ENCODE measurements at places on chromosomes 5 and 9. TPM values are rescaled to one million over a fixed set of nuclear protein-coding genes. Genes with fewer than 3 reads are reported as not detected.

GRCh38 chr9:25397746-25398145 is 280.5 kb downstream of the TUSC1 start:
- no peaks in the 10 kb centered on the region for H3K4me1 ChIP-seq
- no peak overlapping the region for H3K27ac ChIP-seq
- no peak for DNase-seq
- no peak overlapping the region for H3K4me3 ChIP-seq

Gene PPIP5K2
- total RNA-seq = 41.6 TPM

DNA sequence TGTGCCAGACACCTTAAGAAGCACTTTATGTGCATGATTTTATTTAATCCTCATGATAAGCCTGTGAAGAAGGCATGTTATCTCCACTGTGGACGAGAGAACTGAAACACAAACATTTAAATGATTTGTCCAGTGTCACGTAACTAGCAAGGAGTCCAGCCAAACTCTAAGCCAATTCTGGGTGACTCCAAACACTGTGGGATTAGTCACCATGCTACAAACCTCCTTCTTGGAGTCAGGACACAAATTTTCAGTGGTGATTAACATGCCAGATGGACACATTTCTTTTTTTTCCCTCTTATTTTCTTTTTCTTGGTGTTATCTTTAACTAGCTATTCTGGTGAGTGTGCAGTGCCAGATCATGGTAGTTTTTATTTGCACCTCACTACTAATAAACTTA is 316.8 kb downstream of the NDUFS4 start:
- H3K36me3 ChIP-seq = no peaks in the 10 kb centered on the region
- H3K27me3 ChIP-seq = no peaks in the 10 kb centered on the region
- H3K4me1 ChIP-seq = no peaks in the 10 kb centered on the region

GRCh38 chr5:14787801-14788579 is 83.6 kb downstream of the ANKH start:
- no peaks in the 10 kb centered on the region for H3K36me3 ChIP-seq
- H3K4me3 ChIP-seq = no peak overlapping the region
- no peaks in the 10 kb centered on the region for H3K4me1 ChIP-seq

Gene OGN
- 1.3 TPM for total RNA-seq

Gene ISL1
- total RNA-seq = not detected

- H3K36me3 ChIP-seq = no peaks in the 10 kb centered on the region
- H3K27me3 ChIP-seq = no peaks in the 10 kb centered on the region
- H3K27ac ChIP-seq = no peak overlapping the region
- H3K4me3 ChIP-seq = no peak overlapping the region
- no peak for DNase-seq
These were observed 24.4 kb downstream of the LMNB1 start for GRCh38 chr5:126801174-126801991.

DNA sequence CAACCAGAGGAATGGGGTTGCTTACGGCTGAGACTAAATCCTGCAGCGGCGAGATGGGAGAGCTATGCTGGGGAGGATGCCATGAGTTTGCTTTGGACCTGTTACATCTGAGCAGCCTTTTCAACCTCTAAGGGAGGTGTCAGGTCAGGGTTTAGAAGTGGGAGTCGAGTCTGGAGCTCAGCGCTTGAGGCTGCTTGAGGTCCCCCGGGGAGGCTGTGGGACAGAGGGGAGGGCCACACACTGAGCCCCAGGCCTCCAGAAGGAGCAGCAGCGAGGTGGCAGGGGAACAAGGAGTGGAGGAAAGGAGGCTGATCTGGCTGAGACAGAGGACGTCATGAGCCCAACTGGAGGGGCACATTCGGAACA is 1.9 kb upstream of the QSOX2 start:
- no peak overlapping the region for H3K27ac ChIP-seq
- no peak for DNase-seq
- no peak overlapping the region for H3K4me3 ChIP-seq
- peaks cover 4% of the 10 kb centered on the region for H3K4me1 ChIP-seq

- DNase-seq = no peak
- no peak overlapping the region for H3K4me3 ChIP-seq
- H3K27me3 ChIP-seq = no peaks in the 10 kb centered on the region
- no peak overlapping the region for H3K27ac ChIP-seq
- no peaks in the 10 kb centered on the region for H3K4me1 ChIP-seq
These were observed 138.7 kb downstream of the YTHDC2 start for GRCh38 chr5:113652161-113652560.

GRCh38 chr5:1657161-1657741 is 133.5 kb upstream of the LPCAT1 start:
- peaks cover 14% of the 10 kb centered on the region for H3K27me3 ChIP-seq
- H3K4me3 ChIP-seq = no peak overlapping the region
- no peak for DNase-seq
- H3K36me3 ChIP-seq = no peaks in the 10 kb centered on the region
- no peak overlapping the region for H3K27ac ChIP-seq

- no peaks in the 10 kb centered on the region for H3K36me3 ChIP-seq
- H3K27ac ChIP-seq = no peak overlapping the region
- DNase-seq = no peak
- no peak overlapping the region for H3K4me3 ChIP-seq
- H3K27me3 ChIP-seq = no peaks in the 10 kb centered on the region
- H3K4me1 ChIP-seq = no peaks in the 10 kb centered on the region
These were observed 88.5 kb downstream of the HSPA4 start for GRCh38 chr5:133140311-133140710.

Gene ECSCR
- not detected for total RNA-seq

- peak overlapping the region; percentile 27 for H3K4me3 ChIP-seq
- H3K27ac ChIP-seq = peak overlapping the region; percentile 96
- H3K36me3 ChIP-seq = peaks cover 2% of the 10 kb centered on the region
- no peaks in the 10 kb centered on the region for H3K27me3 ChIP-seq
These were observed 440 bp downstream of the ANXA2R start for GRCh38 chr5:43039471-43040286.

GRCh38 chr5:13859270-13860065 is 85.0 kb downstream of the DNAH5 start:
- no peaks in the 10 kb centered on the region for H3K4me1 ChIP-seq
- H3K27ac ChIP-seq = no peak overlapping the region
- no peaks in the 10 kb centered on the region for H3K36me3 ChIP-seq
- no peaks in the 10 kb centered on the region for H3K27me3 ChIP-seq

Gene CDKN2B
- total RNA-seq = 44.9 TPM

Gene MYO10
- total RNA-seq = 95.5 TPM

Gene ENHO
- total RNA-seq = under 0.01 TPM

DNA sequence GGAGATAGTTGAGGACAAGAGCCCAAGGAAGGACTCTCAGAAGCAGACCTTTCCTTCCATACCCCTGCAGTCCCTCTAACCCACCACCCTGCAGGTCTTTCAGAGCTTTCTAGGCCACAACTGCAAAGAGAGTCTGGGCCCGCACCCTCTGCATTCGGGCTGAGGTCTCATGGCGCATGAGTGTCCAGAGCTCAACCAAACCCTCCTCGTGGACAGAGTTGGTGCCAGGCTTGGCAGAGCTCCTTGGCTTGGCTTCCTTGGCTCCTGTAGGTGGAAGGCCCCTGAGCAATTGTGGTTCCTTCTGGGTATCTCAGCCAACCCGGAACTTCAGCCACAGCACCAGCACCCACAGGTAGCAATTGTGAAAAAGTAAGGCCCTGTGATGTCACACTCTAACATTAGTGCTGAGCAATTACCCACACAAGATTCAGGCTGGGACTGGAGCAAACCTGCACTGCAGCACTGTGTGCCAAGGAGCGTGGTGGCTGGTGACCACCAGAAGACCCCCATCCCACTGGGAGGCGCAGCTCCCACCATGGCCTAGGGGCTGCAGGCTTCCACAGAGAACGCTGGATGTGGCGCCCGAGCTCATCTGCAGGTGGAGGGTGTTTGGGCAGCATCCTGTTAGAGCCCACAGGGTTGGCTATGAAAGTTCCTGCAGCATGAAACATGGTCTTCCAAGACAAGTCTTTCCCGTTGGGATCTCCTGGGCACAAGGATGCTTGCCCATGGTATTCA is 38.8 kb downstream of the FOXI1 start:
- H3K36me3 ChIP-seq = no peaks in the 10 kb centered on the region
- DNase-seq = no peak
- no peaks in the 10 kb centered on the region for H3K27me3 ChIP-seq
- no peak overlapping the region for H3K4me3 ChIP-seq
- no peak overlapping the region for H3K27ac ChIP-seq
- no peaks in the 10 kb centered on the region for H3K4me1 ChIP-seq

DNA sequence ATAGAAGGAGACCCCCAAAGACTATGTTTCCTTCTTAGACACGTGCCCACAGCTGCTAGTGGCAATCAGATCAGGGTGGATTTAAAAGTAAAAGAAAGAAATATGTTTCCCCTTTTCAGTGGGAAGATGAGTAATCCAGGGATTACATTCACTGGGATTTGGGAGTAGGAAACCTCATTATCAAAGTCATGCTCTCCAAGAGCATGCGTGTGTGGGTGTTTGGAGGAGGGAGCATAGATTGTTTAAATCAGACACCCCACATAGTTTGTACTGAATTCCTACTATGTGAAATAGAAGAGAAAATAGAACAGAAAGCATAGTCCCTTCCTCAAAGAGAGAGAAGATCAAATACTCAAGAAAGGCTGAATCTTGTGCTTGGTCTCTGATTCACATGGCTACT is 65.5 kb upstream of the TBCA start:
- H3K36me3 ChIP-seq = no peaks in the 10 kb centered on the region
- H3K27ac ChIP-seq = no peak overlapping the region
- no peaks in the 10 kb centered on the region for H3K4me1 ChIP-seq
- no peak for DNase-seq

DNA sequence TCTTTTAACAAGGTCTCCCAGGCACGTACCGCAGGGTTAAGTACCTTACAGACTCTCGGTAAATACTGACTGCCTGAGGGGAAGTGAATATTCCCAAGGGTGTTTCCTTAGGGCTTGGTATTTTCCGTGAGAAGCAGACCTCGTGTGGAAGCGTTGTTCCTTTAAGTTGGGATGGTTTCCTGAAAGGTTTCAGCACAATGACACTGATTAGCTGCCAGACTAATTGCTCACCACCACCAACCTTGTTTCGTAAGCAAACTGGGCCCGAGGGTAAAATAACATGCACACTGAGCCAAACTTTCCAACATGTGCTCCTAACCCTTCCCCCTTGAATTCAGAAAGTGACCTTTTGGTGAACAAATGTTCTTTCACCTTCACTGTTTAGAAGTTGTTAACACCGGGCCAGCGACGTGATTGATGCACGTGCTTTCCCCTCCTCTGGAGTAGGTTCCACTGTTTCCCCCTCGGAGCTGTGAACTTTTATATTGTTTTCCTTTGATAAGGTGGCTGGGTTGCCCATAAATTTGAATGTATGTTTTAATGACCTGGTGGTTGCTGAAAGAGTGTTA is 128.1 kb upstream of the RPS23 start:
- no peaks in the 10 kb centered on the region for H3K27me3 ChIP-seq
- DNase-seq = peak; percentile 96
- H3K4me1 ChIP-seq = peaks cover 6% of the 10 kb centered on the region
- H3K4me3 ChIP-seq = no peak overlapping the region
- no peaks in the 10 kb centered on the region for H3K36me3 ChIP-seq
- H3K27ac ChIP-seq = no peak overlapping the region

DNA sequence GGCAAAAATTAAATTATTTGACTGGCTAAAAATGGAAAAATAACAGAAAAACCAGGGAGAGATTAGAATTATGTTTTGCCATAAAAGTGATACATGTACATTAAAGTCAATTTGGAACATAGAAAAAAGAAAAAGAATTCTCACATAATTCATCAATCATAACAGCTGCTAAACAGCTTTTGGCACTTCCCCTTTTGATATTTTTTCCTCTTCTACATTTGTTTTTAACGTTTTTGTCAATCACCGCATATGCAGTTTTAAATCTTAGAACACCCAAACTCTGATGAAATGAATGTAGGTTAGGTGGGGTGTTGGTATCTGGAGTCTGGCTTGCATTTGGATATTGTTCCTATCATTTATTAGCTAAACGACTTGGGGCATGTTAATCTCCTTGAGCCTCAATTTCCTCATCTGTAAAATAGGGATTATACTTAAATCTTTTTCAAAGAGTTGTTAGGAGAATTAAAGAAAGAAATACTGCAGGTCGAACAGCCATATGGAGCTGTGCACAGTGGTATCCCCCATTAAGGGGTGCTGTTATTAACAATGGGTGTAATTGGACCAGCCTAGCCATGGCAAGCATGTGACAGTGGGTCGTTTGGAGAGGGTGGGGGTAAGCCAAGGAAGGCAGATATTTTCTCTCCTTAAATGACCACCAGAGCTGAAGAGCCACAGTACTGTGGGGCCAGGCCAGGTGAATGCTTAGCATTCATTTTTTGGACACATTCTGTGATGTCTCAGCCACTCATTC is 22.6 kb downstream of the NPR3 start:
- H3K36me3 ChIP-seq = no peaks in the 10 kb centered on the region
- no peak overlapping the region for H3K4me3 ChIP-seq
- H3K27me3 ChIP-seq = no peaks in the 10 kb centered on the region
- H3K27ac ChIP-seq = no peak overlapping the region
- H3K4me1 ChIP-seq = no peaks in the 10 kb centered on the region
- no peak for DNase-seq

DNA sequence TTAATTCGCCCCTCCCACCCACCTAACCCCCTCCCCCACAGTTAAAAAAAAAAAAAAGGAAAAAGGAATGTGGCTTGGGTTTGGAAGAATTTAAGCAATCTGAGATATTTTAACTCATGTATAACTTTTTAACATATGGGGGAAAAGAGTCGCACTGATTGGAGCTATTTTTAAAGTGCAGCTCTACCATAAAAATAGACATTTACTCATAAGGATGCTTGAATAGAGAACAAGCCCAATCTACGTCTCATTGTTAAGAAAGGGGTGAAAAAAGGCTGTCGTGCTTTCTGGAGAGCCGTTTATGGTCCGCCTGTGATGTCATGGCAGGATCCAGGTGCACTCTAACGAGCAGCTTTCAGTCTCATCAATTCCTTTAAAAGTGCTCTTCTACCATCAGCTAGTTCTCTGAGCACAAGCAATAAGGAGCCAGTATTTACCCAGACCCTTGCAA is 142.4 kb downstream of the ELAVL2 start:
- H3K36me3 ChIP-seq = no peaks in the 10 kb centered on the region
- DNase-seq = no peak
- H3K27ac ChIP-seq = no peak overlapping the region
- H3K27me3 ChIP-seq = no peaks in the 10 kb centered on the region
- no peak overlapping the region for H3K4me3 ChIP-seq

Gene FYB1
- under 0.01 TPM for total RNA-seq

DNA sequence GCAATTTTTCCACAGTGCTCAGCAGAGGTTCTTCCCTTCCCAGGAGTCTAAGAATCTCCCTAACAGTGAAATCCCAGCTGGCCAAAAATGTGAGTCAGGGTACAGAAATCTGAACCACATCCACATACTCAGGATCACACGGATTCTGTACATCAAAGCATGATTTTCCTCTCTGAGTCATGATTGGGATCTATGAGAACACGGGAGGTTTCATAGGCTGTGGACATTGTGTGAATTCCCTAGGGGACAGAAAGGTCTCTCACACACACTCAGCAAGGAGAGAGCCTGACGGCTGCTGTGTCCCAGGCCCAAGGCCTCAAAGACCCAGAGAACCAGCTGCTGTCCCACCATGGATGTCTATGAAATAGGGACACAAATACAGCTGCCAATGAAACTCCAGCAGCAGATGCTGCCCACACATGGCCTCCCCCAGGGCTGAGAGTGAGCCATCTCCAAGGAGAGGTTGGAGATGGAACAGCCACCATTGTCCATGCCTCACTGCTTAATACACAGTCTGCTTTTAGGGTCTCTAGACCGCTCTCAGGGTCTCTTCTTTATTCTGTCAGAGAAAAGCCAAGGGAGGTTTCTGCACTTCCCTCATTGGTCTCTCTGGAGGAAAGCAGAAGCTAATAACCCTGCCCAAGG is 102.7 kb downstream of the ADAMTS12 start:
- H3K4me3 ChIP-seq = no peak overlapping the region
- no peaks in the 10 kb centered on the region for H3K36me3 ChIP-seq
- no peaks in the 10 kb centered on the region for H3K27me3 ChIP-seq
- DNase-seq = peak; percentile 99
- H3K27ac ChIP-seq = peak overlapping the region; percentile 68
- H3K4me1 ChIP-seq = peaks cover 10% of the 10 kb centered on the region

Gene PAEP
- not detected for total RNA-seq
